ENCODE measurements at places on chromosomes 13 and 19.

DNA sequence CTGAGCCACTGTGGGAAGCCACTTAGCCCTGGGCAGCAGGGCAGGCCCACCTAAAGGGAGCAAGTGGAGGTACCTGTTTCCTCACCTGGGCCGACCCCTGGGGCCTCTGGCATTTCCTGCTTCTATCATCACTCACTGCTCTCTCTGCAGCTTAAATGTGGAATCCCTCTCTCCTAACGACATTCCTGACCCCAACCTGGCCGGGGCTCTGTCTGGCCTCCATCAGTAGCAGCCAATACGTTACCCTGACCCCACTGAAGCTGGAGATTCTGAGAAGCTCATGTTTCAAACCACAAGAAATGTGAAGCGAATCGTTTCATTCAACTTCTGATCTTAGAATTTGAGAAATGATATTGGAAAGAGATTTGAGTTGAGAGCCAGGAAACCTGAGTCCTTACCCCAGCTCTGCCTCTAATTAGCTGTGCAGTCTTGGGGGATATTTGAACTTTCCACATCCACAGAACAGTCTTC, 39.9 kb downstream of the DOCK9 start:
- DNase-seq, result no peak

GRCh38 chr13:49314344-49314882, 66.7 kb downstream of the CDADC1 start:
- DNase-seq, result no peak

GRCh38 chr13:45132369-45133064, 12.2 kb downstream of the GTF2F2 start:
- no peak for DNase-seq

GRCh38 chr13:71303144-71303543, 563.9 kb downstream of the DACH1 start:
- no peak for DNase-seq

- DNase-seq, result no peak
These were observed 3.1 kb downstream of the UBA52 start for GRCh38 chr19:18574691-18575291.

- no peak for DNase-seq
These were observed 26.1 kb upstream of the N4BP2L1 start for GRCh38 chr13:32453981-32454380.

DNA sequence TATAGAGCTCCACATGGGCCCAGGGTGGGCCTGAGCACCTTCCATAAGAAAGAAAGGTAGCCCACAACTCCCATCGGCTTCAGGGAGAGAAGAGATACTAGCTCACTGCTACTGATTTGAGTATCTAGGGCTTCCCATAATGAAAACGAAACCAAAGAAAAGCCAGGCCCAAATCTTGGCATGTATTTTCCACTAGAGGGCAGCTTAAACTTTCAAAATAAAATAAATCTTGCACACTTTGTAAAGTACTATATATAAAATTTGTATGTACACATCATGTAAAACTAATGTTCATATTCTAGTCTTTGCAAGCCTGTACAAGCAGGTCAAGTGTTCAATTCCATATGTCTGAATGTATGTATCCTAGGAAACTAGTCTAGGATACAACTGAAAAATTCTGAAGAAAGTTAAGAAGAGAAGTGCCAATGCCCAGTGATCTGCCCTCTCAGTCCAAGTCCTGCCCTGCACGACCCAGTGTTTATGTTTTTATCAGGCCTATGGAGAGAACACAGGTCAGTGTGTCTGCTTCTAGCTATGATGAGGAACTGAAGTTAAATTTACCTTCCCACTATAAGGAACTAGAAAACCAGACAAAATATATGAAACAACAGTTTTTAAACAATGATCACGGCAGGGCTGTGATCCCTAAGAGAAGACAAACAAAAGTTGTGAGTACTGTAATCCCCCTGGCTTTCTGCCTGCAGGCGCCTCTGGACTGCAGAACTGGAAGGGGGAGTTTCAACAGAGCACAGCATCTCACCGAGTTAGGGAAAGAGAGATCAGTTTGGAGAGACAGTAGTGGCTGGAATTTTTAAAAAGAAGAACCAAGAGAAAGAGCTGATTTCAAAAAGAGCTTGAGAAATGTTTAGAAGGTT, 475.7 kb downstream of the UQCRFS1 start:
- DNase-seq, result no peak

GRCh38 chr13:93959796-93960533, 519.5 kb downstream of the DCT start:
- DNase-seq, result no peak

DNA sequence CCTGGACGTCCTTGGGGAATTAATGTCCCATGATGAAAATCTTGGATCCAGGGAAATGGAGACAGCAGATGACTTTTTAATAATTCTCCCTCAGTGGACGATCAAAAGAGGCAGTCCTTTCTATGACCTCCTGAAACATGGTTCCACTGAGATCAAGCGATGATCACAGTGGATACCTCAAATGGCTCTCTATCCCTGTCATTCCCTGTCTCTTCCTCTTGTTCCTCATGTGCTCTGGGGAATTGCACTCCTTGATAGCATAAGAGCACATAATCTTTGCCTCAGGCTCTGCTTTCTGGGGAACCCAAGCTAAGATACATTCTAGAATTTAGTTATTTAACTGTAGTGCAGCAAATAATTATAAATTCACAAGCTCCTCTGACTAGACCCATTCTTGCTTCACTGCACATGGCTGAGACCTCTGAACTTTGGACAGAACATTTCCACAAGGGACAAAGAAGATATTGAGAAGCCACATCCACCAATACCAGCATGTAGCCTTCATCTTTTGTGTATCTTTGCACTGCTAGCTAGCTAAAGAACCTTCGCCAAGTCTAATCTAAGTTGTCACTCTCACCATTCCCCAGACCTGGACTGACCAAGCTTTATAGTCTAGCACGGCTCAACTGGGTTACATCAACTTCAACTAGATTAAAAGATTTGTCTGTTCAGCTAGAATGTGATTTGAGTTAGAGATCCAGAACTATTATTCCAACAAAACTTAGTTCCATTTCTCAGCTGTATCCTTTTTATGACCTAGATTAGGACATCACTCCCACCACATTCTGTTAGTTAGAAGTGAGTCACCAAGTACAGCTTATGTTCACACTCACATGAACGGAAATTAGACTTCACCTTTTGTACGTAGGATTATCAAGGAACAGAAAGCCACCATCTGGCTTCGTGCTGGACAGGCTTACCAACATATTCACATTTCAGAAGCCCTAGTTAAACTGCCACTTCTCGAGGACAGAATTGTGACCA, 142.7 kb downstream of the SUCLA2 start:
- DNase-seq, result no peak

DNA sequence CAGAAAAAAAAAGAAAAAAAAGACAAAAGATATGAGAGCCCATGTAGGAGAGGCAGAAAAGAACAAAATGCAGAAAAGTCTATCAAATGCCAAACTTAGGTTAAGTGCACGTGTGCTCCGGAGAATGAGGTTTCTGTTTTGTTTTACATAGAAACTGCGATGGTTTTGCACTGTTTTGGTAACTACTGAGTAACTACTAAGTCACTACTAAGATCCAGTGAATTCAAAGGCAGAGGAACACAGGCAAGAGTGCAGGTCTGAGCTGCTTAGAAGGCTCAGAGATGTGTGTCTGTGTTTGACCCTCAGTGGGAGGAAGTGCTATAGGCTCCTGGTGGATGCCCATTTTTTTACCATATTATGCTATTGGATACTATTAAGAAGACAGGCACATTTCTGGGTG, 299.3 kb downstream of the NDFIP2 start:
- DNase-seq, result no peak

- no peak for DNase-seq
These were observed 485.5 kb downstream of the DIAPH3 start for GRCh38 chr13:59677966-59678814.

GRCh38 chr13:91930687-91931086, 532.3 kb downstream of the GPC5 start:
- no peak for DNase-seq

- DNase-seq, result no peak
These were observed 111.0 kb downstream of the RGCC start for GRCh38 chr13:41568143-41568971.

GRCh38 chr19:33954686-33955085, 158.0 kb downstream of the KCTD15 start:
- DNase-seq, result no peak

DNA sequence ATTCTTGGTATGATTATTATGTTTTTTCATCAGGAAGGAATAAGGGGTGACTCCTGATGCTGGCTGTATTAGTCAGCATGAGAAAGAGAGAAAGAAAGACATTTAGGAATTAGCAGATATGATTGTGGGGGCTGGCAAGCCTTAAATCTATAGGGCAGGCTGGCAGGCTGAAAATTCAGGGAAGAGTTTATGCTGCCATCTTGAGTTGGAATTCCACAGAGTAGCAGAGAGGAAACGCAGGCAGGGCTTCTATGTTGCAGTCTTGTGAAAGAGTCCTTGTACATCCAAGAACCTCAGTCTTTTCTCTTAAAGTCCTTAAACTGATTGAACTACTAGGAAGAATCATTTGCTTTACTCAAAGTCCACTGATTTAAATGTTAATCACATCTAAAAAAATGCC, 262.7 kb upstream of the SLC10A2 start:
- no peak for DNase-seq

DNA sequence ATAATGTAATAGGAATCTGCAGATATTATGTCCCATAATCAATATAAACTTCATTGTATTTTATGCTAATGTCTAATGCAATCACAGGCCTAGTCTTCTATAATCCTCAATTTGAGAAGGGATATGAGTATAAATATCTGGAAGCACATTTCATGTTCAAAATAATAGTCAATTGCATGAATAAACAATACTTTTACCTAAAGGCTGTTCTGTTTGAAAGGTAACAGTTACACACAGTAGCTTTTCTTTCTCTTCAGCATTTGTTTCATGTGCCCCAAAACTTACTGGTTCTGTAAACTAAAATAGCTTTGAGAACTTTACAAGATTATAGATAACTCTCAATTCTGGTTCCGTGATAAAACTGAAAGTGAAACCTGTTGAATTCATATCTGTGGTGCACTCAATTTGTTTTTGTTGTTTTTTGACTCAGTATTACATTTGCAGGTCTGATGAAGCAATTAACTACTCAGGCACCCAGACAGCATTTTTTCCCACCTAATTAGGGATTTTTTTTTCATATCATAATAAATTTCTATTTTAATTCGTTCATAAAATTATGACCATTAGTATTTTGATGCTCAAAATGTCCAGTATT, 1193.8 kb downstream of the SLITRK1 start:
- DNase-seq, result no peak

DNA sequence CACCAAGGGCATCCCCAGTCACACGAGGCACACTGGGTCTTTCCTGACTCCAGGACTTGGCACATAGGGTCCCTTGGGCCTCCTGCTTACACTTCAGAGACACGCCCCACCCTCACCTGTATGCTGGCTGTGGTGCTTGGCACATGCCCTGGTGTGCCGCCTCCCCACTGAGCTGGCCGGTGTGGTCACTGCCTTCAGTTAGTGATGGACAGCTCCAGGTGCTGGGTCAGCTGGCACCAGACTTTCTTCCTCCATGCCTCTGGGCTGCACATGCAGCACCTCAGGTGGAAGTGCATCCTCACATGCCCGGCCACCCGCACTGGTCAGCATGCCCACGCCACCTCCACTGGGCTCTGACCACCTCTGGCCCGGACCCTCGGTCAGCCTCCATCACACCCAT, 52.9 kb downstream of the KLF2 start:
- DNase-seq, result no peak

DNA sequence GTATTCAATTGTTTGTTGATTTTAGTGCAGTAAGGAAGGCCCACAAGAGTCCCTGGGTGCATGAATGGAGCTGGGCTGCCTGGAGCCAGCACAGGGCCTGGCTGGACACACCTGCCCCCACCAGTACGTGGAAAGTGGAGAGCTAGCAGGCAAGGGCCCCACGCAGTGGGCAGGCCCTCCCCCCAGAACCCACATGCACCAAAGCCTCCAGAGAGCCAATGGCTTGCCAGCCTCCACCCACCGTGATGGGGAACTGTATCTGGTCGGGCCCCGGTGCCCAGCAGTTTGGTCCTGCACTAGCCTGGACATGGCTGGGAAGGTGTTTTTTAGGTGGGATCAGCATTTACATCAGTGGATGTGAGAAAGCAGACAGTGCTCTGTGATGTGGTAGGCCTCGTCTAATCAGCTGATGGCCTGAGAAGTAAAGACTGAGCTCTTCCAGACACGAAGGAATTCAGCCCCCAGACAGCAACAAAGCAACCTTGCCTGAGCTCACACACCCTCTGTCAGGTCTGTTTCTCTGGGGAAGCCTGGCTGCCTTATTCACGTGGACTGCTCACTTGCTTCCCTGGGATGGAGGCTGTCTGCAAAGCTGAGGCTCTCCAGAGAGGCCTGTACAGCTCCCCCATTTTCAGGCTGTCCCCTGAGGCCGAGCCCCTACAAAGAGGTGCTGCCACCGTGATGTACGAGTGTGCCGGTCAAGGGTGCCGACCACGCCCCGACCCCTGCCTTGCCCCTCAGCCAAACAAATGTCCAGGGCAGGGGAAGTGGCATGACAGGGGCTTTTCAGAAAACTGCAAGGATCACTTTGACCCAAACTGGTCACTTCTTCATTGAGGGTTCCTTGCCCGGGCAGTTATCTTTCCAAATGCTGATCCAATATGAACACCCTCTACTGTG, 27.5 kb downstream of the RAB20 start:
- no peak for DNase-seq

- DNase-seq, result no peak
These were observed 1.4 kb downstream of the BTBD2 start for GRCh38 chr19:2014131-2014571.

DNA sequence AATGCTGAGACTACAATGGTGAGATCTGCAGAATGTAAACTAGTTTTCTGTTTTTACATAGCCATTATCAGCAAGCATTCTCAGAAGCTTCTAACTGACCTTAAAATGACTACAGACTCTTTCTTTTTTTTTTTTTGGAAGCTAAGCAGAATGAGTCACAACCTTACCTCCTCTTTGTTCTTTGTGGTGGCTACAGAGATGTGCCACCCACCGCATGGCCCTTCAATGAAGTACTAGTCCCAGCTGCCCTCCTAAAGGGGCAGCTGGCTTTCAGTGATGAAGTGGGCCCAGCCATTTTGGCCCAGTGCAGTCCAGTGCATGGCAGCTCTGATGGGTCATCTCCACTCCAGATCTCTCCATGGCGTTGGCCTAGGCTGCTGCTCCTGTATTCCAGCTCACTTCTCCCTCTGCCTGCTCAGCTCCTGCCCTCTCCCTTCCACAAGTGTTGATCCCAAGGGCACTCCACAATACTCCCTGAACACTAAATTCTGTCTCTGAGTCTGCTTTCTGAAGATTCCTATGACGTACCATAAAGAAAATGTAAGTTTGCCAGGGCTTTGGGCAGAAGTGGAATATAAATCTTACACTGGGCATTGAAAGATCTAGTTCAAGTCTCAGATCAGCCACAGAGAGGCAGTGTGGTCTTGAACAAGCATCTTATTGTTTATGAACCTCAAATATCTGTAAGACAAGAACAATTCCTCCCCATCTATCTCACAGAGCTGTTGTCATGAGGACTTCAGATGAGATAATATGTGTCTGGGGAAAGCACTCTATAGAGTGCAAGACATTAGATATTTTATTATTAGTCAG, 85.6 kb downstream of the RXFP2 start:
- DNase-seq, result no peak

DNA sequence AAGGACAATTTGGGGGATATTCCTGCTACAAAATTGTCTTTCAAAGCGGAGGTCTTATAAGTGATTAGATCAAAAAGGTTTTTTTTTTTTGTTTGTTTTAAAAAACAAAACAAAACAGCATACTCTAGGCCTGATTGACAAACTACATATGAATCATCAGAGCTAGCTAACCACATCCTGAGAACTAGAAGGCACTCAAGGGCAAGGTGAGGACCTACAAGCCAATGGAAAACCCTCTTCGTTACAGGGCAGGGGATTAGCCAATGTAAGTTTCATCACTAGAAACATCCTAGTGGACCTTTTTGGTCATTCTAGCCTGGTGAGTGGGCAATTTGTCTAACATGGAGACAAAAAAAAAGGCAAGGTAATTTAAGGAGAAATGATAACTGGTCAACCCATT, 428.6 kb downstream of the RFC3 start:
- DNase-seq, result no peak
